ENCODE measurements at places on chromosomes 6 and 20.

DNA sequence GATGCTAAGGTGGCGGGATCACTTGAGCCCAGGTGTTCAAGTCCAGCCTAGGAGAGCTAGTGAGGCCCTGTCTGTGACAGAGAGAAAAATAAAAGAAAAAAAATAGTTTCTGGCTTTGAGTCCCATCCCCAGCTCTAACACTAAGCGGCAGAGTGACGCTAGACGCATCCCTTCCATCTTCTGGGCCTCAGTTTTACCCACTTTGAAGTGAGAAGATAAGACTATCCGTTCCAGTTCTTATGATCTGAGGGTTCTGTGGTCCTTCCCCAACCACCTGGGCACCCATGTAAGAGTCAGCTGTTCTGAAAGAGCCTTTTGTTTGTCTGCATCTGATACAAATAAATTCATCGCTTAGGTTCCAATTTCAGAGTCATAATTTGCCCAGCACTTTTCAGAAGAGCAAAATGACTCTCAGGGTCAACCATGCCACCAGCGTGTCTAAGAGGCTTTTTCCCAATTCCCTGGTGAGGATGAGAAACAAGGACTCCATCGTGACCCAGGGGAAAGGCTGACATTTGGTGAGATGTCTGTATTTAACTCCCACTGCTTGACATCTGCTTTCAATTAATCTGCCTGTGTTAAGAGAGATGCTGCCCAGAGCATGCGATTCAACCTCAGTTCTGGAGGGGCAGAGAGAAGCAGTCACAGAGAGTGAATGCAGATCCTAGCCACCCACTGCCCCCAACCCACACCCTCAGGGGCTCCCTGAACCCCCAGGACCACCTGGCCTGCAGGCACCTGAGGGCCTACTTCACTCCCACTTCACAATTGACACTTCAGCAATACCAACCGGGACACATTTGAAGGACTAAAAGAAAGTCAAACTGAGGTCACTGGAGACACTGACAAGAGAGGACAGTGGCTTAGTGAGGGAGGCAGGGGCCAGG, 131.6 kb upstream of the TOP1 start:
- DNase-seq = no peak

DNA sequence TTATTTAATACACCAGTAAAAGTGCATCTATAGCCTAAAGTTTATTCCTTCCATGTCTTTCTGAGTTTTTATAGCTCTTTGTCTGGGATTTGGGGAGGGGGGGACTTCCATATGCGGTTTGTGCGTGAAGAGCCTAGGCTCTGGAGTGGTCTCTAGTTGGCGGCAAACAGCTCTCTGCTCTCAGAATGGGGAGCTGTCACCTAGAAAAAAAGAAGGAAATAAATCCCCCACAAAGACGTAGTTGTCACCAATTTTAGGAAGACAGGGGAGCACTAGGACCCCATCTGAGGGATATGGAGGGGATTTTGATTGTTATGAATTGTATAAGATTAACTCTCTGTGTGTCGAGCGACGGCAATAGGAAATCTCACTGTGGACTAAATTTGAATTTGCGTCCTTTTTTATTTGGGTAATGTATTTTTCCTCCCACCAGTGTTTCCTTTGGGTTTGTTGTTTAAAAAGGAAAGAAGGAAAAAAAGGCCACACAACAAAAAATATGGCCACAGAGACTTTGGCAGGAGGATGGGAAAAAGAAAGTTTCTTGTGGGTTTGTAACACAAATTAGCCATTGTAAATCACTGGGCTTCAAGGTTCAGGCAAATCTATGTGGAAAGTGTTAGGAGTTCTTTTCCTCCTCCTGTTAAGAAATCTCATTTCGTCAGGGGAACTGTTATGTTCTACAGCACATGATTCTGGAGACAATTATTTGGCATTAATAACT, 7.4 kb downstream of the POU3F2 start:
- no peak for DNase-seq

DNA sequence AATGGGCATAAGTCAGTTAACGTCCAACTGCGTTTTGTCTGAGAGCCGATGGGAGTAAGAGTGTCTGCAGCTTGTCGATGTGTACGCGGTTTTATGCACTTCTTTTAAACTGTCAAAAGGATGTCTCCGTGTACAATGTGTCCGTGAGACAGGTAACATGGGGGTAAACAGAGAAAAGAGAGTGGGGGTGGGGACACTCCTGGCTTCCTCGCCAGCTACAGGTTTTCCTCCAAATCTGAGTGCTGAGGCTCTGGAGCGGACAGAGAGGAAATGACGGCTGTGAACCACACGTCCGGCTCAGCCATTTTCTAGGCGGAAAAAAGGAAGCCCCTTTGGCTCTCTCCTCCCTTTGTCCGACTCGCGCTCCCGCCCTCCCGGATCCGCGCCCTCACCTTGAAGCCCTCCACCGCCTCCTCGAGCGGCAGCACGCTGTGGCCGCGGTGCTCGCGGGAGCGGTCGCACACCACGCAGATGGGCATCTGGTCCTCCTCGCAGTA, 916 bp downstream of the TRIM27 start:
- no peak for DNase-seq

- no peak for DNase-seq
These were observed 3.0 kb upstream of the GUCA1B start for GRCh38 chr6:42197555-42198362.

DNA sequence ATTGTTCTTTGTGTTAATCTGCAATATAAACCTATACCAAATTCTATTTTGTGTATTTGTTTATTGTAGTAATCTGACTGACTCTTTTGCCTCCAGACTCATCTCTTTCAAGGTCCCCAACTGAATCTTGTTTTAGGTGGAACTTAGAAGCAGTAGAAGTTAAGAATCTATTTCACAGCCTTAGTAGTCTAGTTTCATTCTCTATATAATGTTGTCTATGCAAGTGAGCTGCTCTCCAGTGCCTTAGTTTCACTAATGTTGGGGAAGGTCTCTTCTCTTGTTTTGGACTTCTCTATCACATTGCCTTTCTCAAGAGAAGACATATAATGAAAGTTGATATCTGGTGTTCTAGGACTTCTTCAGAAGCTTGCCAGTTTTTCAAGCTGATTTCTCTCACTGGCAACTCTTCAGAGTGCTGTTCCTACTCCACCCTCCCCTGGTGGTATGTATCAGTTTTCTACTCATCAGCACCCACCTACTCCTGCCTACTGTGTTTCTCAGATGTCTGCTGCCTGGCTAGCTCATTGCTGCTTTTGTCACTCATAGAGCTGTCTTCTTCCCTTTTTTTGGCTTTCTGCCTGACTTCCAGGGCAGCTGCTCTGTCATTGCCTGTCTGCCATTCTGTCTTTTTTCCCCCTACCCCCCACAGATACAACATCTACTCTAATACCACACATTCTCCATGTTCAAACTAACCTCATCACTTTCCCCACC, 82.1 kb downstream of the PTPRA start:
- DNase-seq = no peak

GRCh38 chr20:12210591-12210990, 292.9 kb downstream of the BTBD3 start:
- no peak for DNase-seq

GRCh38 chr6:82617648-82618047, 254.0 kb downstream of the TPBG start:
- no peak for DNase-seq

GRCh38 chr20:12599494-12599893, 409.3 kb upstream of the SPTLC3 start:
- DNase-seq = no peak

DNA sequence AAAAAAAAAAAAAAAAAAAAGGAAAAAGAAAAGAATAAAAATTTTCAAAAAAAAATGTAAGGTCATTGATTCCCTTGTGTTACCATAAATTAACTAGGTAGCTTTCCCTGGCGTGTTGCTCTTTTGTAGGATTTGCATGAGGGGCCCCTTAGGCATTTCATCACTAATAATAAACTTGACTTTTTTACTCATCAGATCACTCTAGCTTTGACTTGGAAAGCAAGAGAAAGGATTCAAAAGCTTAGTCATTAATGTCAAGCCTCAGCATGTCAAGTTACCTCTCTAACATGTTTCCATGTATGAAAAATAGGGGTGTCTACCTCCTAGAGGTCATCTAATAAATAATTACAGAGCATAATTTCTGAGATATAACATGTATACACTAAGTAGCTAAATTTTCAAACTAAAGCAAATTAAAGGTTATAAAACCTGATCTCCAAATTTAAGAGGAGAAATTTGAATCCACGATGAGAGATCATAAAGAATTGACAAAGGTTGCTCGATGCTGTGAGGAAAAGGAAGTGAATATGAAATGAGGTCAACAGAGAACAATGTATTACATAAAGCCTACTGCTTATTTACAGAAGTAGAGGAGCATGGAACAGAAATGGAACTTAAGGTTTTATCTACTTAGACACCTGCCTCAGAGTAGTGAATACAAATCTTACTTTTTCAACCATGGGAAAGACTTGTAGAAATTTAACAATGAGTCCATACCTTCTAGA, 86.8 kb downstream of the ARHGAP18 start:
- no peak for DNase-seq

- no peak for DNase-seq
These were observed 38.6 kb downstream of the PREP start for GRCh38 chr6:105364243-105364642.

DNA sequence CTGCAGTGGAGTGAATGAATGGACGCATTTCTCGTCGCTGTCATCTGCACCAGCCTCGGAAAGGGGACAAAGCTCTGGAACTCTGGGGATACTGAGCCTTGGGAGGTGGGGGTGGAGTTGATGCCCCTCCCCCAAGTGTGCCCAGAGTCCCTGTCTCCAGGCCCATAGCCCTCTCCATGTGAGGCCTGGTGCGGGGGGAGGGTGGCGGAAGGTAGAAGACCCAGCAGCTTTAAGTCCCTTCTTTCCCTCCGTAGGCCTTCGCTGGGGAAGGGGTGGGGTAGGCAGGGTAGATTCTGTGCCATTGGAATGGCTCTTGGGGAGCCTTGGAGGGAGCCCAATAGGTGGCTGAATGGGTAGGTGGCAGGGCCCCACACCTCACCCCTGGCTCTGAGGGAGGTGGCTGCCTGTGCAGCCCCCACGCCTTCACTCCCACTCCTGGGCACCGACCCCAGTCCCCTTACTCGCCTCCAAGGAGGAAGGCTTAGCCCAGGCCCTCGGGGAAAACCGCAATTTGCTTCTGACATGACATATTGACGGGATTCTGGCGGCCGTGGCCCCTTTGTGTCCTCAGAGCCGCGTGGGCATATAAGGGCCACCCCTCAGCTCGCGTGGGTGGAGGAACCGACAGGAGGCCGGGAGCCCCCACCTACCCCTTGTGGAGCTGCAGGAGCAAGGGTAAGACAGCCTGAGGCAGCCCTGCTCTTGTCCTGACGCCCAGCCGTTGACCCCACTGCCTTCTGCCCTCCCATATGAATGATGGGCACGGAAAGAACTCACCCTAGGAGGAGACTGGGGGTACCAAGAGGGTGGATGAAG, at the start of gene BPIFB3:
BPIFB3 (plus strand) TSS at position 613 of the 816 bp plus-strand sequence. CDS start 1,533 bp downstream, outside the sequence.
- no peak for DNase-seq

DNA sequence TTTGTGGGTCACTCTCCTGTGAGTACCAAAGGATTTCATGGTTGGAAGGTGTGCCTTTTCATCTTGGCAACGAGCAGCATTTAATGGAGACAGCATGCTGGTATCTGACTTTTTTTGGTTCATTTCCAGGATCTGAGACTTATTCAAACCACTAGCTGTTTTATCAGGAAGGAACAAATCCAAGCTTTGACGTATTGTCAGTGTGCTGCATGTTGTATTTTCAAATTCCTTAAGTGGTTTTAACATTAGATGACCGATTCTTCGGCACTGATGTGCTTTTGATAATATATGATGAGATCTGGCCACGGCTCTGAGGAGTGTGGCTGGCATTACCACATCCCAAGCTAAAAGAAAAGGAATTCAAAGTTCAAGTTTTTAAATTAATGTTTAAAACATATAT, 6.4 kb downstream of the RMND1 start:
- DNase-seq = no peak

DNA sequence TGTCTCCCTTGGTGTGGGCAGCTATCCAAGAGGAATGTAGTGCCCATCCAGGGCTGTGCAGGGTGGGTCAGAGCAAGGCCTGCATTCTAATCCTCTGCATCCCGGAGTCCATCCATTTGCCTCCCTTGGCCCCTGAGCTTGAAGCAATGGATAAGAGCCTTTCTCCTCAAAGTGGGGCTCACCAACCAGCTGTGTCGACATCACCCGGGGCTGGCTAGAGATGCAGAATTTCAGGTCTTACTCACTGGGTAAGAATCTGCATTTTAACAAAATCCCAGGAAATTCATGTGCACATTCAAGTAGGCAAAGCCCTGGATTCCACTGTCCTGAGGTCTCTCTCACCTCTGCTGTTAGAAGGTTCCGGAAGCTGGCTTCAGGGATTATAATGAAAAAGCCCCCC, 95.3 kb downstream of the MDGA1 start:
- DNase-seq = no peak

DNA sequence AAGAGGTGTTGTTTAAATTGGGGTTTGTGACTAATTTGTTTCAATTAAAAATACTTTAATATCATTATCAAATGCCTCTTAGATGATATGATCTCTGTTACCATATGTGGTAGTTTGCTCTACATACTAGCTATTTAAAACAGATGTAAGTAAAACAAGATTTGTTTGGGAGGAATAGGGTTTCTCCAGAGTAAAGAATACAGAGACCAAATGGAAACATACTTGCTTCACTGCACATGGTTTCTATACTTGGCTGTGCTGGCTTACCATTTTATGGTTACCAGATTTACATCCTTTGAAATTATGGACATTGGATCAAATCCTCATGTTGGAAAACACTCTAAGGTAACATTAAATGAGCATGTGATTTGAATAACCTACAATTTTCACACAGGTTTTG, 588.3 kb downstream of the CD109 start:
- DNase-seq = no peak

GRCh38 chr20:50893620-50894019, 37.6 kb downstream of the ADNP start:
- DNase-seq = no peak

DNA sequence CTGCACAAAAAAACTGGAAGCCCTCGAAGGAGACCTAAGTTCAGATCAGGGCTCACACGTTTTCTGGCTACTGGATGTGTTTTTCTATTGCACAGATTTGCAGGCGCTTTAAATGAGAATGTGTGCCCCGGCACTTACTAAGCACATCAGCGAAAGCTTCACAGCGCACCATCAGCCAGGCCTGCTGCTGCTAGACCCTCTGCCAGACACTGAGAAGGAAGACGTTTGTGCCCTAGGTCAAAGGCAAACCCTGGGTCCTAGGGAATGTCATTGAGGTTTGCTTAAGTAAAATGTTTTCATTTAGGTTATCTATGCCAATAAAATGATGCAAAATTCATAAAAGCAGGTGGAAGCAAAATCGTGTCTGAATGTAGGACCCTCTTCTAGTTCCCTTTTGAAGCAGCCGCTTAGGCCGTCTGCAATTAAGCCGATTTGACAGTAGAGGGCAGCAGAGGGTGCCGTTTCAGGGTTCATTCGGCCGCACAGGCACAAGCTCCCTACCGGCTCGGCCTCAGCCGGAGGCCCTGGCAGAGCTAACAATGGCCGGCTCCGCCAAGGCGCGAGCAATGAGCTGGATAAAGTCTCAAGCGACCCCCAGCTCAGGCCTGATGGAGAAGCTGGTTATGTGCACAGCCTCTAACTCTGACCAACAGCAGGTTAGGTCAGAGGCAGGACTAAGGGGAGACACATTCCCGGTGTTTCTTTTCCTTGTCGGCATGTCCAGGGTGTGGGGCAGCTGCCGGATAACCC, 107.2 kb upstream of the FOXA2 start:
- peak; percentile 18 for DNase-seq
